ENCODE measurements at places on chromosomes 2 and 18.

DNA sequence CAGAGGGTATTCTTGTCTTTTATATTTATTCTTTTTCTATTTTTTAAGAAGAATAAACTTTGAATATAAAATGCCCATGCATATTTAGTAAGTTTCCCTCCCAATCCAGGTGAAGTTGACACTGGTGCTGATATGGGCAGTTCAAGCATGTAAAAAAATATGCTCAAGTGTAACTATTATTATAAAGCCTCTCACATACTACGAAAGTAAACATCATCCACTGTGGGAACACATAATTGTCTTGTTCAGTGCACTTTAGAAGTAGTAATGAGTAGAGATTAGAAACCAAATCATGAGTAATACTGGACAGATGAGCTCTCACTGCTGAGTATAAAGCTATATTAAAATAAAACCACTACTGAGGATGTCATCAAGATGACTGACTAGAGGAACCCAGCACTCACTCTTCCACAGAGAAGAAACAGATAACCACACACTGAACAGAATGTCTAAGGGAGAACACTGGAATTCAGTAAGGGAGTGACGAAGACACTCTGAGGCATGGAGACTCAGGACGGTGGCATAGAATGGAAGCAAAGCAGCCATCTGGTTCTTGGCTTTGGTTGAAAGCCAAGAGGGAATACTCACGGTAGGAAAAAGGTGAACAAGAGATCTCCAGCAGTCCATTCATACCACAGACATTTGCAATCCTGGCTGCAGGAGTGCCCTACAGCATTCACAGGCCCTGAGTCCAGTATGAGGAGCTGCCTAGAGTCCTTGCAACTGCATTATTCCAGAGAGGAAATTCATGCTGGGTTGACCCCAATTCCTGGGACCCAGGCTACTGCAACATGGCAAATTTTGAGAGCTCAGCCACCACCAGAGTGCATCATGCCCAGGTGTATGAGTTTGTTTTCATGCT lies 9.5 kb upstream of the FAM110C start:
- DNase-seq = no peak

- DNase-seq = no peak
These were observed 72.6 kb upstream of the DOCK10 start for GRCh38 chr2:225114786-225115323.

DNA sequence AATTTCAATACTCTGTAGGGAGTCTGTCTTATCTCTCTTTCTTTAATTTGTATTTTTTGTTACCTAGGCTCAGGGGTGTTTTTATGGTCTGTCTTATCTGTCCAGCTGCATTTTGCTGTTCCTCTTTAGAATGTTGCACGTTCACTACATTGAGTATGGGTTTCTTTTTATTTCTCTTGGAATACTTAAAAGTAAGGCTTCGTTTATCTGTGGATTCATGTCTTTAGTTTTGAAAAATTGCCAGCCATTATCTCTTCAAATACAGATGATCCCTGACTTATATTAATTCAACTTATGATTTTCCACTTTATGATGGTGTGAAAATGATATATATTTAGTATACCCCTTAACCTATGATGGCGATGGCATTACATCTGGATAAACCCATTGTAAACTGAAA lies 26.9 kb downstream of the CARF start:
- DNase-seq = no peak

DNA sequence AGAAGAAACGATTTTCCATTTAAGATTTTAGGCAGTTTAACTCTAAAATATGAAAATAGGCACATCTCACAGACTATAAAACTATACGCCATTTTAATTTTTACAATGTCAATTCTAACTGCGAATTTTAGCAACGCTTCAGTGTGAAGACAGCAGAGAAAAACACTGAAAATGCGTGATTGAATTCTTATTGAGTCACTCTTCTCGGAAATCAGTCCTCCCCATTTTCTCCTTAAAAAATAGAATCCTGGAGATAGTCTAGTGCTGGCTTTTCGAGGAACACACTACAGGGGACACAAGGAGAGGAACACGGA lies 373 bp upstream of the TAF4B start:
- DNase-seq = no peak

- no peak for DNase-seq
These were observed 53.8 kb upstream of the SLC5A7 start for GRCh38 chr2:107932488-107932887.

GRCh38 chr18:7174344-7175095 lies 56.4 kb upstream of the LRRC30 start:
- DNase-seq = no peak

DNA sequence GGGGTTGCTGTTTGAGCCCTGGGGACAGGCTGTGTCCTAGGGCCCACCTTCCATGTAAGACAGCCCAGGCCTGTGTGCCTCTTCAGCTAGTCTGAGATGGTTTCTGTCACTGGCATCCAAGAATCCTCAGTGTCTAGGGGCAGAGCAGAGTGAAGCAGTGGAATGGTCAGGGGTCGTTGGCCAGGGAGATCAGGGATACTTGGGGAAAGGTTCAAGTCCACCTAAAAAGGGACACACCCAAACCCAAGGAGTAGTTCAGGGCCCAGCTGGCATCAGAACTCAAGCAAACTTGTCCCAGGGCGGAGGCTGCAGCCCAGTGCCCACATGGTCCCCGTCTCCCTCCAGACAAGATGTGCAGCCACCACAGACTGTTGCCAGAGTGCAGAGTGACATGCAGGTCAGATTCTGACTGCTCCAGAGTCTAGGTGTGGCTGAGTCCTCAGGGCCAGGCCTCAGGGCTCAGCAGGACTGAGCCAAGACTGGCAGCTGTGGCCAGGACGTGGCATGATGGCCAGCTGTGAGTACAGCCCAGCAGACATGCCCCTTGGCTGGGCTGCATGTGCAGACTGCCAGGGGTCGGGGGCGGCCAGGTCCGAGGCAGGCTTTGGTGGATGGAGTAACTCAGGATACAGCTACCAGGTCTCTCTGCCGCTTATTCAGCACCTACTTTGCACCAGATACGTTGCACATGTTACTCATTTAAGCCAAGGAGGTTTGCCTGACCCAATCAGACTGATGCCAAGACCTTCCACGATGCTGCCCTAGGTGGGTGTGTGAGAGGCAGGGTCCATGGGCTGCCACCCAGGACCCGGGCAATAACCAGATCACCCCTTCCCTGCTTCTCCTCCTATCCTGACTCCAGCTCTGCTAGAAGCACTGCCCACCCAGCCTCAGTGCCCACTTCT lies 146.6 kb downstream of the SMAD7 start:
- DNase-seq = peak; percentile 5

- no peak for DNase-seq
These were observed 1.4 kb downstream of the ITPRID2 start for GRCh38 chr2:181892799-181893435.

GRCh38 chr18:55252901-55253300 lies 293.6 kb upstream of the CCDC68 start:
- DNase-seq = no peak

DNA sequence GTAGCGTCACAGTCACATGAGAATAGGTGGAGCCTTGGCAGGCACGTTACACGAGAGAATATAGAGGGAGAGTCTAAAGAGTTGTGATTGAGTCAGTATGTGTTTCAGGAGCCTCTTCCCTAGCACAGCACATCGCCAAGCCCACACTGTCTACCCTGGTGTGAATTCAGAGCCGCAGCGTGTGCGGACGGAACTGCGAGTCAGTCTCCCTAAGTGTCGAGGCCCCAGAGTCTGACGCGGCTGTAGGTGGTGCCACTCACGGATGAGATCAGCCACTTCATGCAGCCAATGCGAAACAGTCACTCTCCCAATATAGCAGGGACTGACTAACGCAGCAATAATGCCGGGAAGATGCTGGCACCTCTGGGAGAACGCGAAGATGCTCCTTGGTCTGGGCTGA lies 587.3 kb upstream of the ID2 start:
- DNase-seq = no peak

GRCh38 chr2:227799202-227799601 lies 14.4 kb upstream of the CCL20 start:
- no peak for DNase-seq

DNA sequence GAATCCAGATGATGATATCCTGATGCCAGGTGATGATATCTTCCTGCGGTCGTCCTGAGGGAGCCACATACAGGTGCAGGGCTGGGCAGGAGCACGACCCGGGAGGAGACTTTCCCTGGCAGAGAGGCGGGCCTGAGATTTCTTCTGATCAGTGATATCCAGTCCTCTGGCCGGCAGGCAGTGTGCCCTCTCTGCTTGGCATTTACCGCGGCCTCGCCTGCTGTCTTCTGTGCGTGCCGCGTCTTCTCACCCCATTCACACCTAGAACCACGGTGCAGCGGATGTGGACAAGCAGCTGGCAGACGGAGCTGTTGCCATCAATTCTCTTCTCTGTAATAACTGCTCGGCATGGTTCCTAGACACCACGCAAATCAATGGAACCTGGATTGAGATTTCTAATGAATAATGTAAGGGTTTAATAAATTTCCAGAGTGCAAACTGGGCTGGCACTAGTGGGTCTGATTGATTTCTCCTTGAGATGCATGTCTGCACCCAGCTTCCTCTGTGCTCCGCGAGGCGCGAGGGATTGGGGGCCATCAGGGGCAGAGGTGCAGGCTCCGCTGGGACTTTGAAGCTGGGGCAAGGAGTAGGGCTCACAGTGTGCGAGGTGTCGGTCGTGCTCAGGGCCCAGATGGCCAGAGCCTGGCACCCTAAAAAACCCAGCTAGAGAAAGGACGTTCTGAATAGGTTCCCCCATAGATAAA lies 208.9 kb upstream of the HDAC4 start:
- DNase-seq = no peak

DNA sequence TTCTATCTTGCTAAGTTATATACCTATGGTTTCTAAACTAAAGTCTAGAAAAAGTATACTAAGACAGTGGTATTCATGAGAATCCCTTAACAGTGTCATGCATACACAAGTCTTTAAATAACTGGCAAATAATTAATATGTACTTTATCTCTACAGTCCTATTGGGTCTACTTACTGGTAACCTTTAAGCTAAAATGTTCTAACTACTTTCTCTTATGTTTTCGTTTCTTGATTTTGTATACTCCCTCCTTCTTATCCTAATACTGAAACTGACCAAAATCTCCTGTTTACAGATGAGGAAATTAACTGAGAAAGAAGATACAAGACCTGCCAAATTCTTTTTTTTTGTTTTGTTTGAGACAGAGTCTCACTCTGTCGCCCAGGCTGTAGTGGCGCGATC lies 74.6 kb downstream of the CCDC88A start:
- no peak for DNase-seq

DNA sequence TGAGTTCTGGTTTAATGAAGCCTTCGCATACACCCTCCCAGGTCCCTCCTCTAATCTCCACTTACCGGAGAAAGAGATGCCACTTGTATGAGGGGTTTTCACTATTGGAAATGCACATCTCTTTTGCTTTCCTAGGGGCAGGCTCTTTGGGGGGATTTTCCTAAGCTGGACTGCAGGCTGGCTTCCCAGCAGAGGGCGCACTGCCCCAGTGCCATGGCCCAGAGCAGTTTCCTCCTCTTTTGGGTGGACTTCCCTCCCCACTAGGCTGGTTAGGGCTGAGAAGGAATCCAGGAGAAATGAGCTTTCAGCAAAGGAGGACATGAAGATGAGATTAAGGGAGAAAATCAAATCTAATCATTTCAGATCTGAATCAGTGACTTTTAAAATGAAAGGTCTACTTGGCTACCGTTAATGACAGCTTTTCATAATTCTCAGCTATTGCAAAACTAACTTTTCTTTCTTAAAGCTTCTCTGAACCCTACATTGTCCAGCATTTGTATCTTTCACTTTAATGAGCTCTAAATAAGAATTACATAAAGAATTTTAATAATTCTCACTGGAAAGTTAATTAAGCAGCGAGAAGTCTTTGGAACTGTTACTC lies 784.1 kb upstream of the FANCL start:
- DNase-seq = peak; percentile 53

DNA sequence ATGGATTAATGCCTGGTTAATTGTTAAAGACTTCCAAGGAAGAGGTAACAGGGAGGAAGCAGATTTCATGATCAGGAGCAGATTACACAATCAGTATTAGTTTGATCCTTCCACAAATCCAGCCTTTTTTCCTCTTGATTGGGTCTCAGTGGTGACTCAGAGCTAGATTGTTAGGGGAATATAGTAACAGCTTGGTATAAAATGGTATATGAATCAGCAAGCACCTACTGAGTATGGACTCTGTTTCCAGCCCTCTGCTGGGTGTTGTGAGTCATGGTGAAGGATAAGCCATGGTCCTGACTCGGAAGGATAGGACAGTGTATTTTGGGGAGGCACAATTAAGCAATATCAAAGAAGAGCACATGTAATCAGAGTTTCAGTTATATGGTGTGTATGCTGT lies 272.4 kb upstream of the DPP10 start:
- DNase-seq = no peak

GRCh38 chr18:23189768-23190661 lies 54.7 kb downstream of the CABLES1 start:
- DNase-seq = no peak

GRCh38 chr18:74040459-74041332 lies 106.9 kb downstream of the FBXO15 start:
- peak; percentile 83 for DNase-seq

GRCh38 chr2:213125646-213126347 lies 25.6 kb downstream of the IKZF2 start:
- DNase-seq = no peak

DNA sequence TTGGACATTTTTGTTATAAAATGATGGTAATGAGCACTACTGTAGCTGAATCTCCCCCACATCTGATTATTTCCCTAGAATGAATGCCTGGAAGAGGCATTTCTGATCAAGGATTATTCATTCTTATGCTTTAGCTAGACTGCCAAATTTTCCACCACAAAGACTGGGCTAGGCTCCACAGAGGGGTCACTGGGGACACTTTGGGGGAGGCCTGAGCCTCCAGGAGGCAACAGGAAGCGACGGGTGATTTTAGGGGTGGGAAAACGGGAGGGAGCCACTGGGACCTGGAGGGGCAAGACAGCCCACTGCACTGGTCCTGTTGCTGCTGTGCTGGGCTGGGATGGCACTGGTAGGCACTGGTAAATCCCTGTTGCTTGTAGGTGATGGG lies 2.4 kb upstream of the ASB1 start:
- DNase-seq = no peak

- DNase-seq = no peak
These were observed 33.9 kb upstream of the IKZF2 start for GRCh38 chr2:213185147-213185822.

DNA sequence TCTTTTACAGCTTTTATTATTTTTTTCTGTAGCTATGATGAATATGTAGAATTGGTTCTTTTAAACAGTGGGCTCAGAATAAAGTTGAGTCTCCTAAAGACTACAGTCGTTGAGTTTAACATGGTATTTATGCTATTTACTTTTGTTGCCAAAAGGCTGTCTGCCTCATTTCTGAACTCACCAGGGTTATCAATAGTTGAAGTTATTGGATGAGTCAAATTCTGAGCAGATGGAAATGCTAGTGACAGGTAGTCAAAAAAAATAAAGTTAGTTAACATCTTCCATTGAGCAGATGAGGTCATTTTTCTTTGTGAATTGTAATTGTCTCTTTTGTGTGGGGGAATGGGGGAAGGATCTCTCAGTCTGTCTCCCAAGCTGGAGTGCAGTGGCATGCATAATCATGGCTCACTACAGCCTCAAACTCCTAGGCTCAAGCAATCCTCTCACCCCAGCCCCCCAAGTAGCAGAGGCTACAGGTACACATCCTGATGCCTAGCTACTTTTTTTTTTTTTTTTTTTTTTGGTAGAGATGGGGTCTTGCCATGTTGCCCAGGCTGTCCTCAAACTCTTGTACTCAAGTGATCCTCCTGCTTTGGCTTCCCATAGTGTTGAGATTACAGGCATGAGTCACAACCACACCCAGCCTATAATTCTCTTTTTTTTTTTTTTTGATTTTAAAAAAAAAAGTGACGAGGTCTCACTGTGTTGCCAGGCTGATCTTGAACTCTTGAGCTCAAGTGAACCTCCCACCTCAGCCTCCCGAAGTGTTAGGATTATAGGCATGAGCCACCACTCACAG lies 8.9 kb downstream of the PAPOLG start:
- DNase-seq = no peak

GRCh38 chr18:23281626-23282436 lies 146.5 kb downstream of the CABLES1 start:
- DNase-seq = no peak

Data from stimulated activated naive CD8-positive, alpha-beta T cell treated with anti-CD3 and anti-CD28 coated beads, Interleukin-15, Interleukin-2, amounts not matched to agents 100 U/mL and 50 U/mL, for 24 hours (primary cell).